ENCODE measurements at places on chromosomes 16 and 17.

DNA sequence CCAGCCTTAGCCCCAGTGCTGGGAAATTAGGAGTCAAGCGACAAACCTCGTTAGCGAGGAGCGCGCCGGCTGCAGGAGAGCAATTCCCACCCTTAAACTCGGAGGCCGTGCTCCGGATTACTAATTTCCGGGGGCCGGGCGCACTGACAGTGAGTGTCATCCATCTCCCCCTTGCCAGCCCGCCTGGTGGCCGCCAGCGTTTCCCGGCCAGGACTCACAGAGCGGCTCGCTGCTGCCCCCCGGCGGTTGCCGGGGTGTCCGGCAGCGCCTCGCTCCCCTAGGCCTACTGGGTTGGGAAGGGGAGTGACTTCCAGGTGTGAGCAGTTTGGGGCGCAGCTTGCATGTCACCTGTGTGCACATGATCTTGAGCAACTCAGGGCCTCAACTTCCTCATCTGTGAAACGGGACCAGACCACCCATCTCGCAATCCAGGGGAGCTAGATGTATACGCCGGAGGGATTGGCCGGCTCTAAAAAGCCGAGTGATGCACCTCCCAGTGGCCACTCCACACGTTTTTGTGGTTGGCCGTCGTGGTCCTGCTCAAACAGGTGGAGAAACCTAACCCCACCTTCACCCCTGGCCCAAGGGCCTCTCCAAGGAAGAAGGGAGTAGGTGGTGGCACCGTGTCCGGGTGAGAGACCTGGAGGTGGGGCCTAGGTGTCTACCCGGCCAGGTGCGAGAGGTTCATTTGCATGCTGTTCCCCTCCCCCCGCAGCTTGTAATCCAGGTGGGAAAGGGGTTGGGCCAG, 2.5 kb upstream of the GSE1 start:
- DNase-seq = peak; percentile 69

GRCh38 chr17:60993497-60993896, 315.8 kb downstream of the BCAS3 start:
- DNase-seq = no peak

GRCh38 chr17:15900871-15901270, 44.1 kb upstream of the ADORA2B start:
- no peak for DNase-seq

- no peak for DNase-seq
Observed at GRCh38 chr17:30809867-30810266, 14.6 kb downstream of the CRLF3 start.

DNA sequence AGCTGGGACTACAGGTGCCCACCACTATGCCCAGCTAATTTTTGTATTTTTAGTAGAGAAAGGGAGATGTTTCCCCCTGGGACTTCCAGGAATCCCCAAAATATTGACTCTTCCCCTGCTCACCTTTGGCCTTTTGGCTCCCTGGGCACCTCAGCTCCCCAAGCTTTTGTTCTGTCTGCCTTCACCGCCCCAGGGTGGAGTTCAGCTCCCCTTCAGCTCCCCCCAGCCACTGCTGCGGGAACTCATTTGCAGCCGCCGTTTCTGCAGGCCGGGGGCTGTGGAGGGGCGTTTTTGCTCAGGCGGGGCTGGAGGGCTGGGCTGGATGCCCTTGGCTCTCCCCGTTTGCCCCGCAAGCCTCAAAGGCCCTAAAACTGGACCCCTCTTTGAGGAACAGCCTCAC, 47.9 kb downstream of the CRISPLD2 start:
- no peak for DNase-seq

GRCh38 chr17:44578947-44579346, 21.7 kb downstream of the FZD2 start:
- DNase-seq = no peak

- DNase-seq = peak; percentile 10
Observed at GRCh38 chr16:82936941-82937551, 310.3 kb downstream of the CDH13 start.
